ENCODE measurements at places on chromosomes 11 and 22.

DNA sequence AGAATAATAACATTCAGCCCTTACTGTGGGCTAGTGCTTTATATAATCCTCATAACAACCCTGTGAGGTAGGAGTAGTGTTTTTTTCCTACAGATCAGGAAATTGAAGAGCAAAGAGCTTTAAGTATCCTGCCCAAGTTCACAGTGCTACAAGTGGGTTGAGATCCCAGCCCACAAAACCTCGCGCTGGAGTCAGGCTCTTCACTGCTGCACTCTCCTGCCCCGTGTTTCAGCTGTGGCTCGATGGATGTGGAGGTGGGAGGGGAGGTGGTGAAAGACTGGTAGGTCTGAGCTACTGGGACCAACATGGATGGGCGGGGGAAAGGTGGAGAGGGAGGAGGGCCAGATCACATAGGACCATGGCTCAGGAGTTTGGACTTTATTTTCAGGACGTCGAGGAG is 6.1 kb downstream of the ZNF408 start:
- no peak for DNase-seq

- no peak for DNase-seq
Observed at GRCh38 chr11:11981364-11981763, 27.1 kb downstream of the DKK3 start.

DNA sequence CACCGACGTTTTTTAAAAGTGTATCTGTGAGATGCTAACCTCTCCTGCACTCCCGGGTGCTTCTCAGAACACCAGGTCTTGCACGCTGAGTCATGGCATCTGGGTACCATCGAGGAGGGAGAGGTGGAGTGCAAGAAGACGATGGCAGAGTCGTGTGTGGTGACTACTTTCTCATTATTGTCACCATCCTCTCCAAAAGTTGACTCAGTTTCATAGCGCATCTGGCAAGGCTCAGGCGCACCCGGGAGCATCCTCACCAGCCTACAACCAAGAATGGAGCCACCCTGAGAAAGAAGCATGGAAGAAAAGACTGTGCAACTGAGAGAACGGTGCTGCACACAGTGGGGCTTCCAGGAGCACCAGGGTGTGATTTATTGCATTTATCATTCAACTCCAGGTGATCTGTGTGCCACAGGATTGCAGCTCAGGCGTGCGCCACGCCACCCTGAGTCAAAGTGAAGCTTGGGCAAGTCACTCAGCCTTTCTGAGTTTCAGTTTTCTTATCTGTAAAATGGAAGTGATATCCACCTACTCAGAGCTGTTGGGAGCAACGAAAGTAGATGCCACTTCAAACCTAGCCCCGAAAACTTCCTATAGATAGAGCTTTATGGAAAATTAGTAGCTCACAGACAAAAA is 65.4 kb downstream of the LINC01488 start:
- peak; percentile 58 for DNase-seq

DNA sequence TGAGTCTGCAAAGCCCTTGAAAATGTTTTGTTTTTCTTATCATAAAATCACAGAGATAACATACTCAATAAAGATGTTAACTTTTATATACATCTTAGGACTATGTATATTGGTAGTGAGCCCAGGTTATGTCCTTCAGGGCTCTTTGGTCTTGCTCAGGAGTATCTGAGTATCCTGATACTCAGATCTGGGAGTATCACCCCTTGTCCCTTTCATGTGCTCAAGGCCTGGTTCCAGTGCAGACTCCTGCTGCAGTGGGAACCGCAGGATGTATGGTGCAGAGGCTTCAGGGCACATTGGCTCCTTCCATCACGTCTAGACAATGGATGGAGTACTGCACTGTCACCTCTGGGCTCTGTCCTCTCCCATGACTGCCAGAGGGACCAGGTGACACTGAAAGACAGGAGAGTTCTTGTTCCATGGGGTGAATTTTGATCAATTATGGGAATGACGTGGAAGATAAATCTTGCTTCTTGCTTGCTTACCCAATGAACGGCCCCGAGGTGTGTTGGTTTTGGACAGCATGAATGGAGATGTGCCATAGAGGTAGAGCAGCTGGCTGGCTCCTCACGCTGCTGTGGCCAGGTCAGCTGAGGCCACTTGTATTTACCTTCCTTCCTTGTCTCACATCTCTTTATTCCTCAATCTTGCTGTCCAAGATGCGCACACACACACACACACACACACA is 215.5 kb downstream of the ARHGAP42 start:
- no peak for DNase-seq

GRCh38 chr11:899724-900123 is 10.9 kb downstream of the CHID1 start:
- no peak for DNase-seq

GRCh38 chr11:111018566-111018965 is 227.0 kb upstream of the POU2AF2 start:
- no peak for DNase-seq

- no peak for DNase-seq
Observed at GRCh38 chr11:78954261-78954660, 379.6 kb upstream of the NARS2 start.

DNA sequence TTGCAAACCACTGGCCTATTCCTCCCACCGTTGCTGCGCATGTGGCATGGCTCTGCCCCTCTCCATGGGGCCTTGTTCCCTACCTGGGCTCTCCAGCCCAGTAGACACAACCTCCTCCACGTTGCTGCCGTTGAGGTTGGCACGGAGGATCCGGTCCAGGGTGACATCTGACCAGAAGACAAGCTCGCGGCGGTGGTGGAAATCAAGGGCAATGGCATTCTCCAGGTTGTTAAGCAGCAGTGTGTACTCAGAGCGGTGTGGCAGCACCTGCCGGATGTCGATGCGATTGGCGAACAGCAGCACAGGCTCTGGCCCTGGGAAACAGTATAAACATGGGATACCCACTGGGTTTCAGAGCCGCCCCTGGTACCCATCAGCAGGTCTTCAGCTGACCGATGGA is 23.8 kb downstream of the LRP4 start:
- DNase-seq = no peak

- no peak for DNase-seq
Observed at GRCh38 chr11:125624756-125625213, at the start of gene CHEK1. Gene CHEK1 (plus strand): TSS chr11:125625163. CDS start chr11:125626769, 1,606 bp downstream.

GRCh38 chr22:26914519-26915185 is 257.3 kb downstream of the MIAT start:
- DNase-seq = no peak

- no peak for DNase-seq
Observed at GRCh38 chr22:45996241-45997076, 19.5 kb upstream of the WNT7B start.

Data from GM12891 (cell line).